ENCODE measurements at places on chromosomes 12 and 14.

DNA sequence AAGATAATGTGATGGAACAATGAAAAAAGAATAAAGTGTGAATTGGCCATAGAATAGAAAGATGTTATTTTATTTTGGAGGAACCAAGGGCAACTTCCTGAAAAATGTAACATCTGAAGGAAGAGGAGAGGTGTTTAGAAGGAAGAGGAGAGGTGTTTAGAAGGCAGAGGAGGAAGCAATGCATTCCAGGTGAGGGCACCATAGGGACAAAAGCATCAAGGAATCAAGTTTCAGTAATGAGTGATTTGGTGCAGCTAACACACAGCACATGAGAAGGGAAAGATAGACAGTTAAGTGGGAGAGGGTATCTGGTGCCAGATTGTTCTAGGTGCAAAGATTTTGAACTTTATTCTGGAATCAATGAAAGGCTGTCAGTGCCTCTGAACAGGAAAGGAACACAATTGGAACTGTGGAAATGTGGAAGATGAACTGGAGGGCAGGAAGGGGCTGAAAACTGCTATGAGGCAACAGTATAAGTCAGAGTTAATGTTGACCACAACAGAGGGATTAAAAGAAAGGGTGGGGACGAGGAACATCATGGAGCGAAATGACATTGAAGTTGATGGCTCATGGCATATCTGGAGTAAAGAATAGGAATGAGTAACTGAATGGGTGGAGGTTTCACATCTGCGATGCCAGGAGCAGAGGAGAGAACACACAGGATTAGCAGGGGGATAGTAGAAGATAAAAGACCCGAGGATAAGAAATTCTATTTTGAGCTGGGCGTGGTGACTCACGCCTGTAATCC lies 326.6 kb downstream of the LRIG3 start:
- no peak for DNase-seq

GRCh38 chr12:100364324-100364723 lies 7.5 kb downstream of the SLC17A8 start:
- DNase-seq: no peak

- DNase-seq: no peak
Measured at GRCh38 chr14:71060825-71061455, 153.7 kb downstream of the PCNX1 start.

GRCh38 chr14:44149597-44149996 lies 357.5 kb downstream of the FSCB start:
- no peak for DNase-seq

All from central memory CD4-positive, alpha-beta T cell (primary cell).